ENCODE measurements at places on chromosomes 3 and 15.

- no peak for DNase-seq
Measured at GRCh38 chr15:87268675-87269074, 987.9 kb downstream of the NTRK3 start.

DNA sequence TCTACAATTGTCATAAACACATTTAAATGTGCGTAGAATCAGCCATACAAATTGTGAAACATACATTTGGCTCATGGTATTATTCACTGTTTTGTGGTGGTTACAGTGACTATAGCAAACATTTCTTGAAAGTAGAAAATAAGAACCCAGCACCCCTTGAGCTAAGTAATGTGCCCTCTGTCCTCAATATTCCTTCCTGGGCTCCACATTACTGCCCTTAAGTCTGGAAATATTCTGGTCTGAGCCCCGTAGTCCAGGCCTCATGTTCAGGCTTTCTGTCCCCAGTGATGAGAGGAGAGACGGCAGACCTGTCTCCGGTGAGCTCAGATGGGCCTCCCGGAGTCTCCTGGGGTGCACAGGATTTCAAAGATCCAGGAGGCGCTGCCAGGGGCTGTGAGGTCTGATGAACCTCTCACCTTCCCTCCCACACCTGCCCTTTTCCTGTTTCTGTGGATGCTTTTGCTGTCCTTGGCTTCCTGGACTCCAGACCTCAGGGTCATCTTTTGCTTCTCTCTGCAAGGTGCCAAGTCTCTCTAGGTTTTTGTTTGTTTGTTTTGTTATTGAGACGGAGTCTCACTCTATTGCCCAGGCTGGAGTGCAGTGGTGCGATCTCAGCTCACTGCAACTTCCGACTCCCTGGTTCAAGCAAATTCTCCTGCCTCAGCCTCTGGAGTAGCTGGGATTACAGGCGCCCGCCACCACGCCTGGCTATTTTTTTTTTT, 8.8 kb upstream of the MUC20 start:
- no peak for DNase-seq

DNA sequence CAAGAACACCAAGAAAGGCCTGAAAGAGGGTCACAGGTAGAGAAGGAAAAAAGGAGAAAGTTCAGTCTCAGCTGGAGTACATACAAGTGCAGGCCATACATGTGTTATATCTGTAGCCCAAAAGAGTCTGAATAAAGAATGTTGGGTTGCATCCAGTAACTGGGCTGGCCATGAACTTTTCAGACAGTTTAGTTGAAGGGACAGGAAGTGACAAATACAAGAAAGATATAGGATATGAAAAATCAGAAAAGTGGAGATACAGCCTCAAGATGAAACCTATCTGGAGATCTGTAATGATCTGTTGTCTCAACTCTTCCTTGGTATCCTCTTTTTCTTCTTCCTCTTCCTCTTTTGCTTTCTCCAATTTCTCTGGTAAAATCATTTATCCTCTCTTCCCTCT, 671.7 kb downstream of the MECOM start:
- DNase-seq: no peak

DNA sequence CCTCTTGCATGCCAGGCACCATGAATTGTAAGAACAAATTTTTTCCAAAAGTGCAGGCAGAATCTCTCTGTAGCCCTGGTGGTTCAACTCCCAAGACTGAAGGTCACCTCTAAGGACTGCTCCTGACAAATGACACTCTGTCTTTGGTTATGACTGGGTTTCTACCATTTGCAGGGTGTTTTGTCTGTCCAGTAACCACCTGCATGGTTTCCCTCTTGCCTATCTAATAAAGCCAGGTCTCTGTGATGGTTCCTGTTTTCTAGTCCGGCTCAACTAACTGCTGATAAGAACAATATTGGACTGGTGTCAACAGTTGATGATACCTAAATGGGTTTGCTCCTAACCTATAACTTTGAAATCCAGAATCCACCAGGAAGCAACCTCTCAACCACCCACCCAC, 43.7 kb downstream of the ATP8B4 start:
- no peak for DNase-seq

DNA sequence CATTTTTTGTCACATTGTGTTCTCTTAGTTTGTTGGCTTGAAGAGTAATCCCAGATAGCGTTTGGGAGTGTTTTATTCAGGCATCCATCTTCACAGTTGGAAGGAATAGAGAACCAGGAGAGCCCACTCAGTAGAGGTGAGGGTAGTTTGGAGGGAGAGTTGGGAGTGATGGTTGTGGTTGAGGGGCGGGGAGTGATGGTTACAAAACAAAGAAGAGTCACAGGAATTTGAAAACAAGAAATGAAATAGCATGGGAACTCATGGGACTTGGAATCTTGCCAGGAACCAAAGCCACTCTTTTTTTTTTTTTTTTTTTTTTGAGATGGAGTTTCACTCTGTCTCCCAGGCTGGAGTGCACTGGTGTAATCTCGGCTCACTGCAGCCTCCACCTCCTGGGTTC, 36.3 kb downstream of the DUT start:
- no peak for DNase-seq

DNA sequence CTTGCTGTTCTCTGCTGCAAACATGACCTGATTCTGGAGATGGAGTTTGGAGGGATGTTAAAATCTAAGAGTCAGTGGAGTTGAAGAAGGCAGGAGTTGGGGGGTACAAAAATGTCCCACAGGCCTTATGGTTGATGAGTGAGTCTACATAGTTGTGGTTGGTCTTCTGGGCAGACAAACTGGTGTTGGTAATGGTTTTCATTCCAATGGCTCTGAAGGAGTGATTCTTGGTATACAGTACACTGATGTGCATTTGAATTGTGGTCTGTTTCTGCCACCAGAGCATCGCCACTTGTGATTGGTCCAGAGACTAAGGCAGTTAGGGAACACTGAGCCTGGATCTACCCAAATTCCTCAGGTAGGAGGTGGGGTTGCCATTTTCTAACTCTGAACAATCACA, 514.1 kb upstream of the CFAP20DC start:
- DNase-seq: no peak

- DNase-seq: no peak
Measured at GRCh38 chr3:18188491-18188890, 236.6 kb downstream of the SATB1 start.

DNA sequence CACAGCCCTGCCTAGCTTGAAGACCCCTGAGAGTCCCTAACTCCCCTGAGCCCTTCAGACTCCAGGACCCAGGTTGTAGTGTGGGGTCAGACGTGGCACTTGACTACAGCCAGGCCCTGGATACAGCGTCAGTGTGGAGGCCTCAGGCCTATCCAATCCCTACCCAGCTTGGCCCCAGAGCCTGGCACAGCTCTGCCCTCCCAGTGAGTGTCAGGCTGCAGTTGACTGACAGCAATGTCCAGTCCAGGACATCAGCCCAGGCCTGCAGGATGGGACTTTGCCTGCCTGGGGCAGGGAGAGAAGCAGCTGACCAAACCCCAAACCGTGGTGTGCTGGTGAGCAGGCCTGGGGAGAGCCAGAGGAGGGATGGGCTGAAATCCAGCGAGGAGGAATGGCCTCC, 27.3 kb downstream of the KLF13 start:
- no peak for DNase-seq

Data from stimulated activated CD8-positive, alpha-beta memory T cell treated with anti-CD3 and anti-CD28 coated beads, Interleukin-7, amount 100 ng/mL, for 4 hours (primary cell).